CD4-positive, alpha-beta T cell treated with Interleukin-6 at 100 ng/mL for 8 hours (primary cell): ENCODE measurements at places on chromosomes 1 and 21.

DNA sequence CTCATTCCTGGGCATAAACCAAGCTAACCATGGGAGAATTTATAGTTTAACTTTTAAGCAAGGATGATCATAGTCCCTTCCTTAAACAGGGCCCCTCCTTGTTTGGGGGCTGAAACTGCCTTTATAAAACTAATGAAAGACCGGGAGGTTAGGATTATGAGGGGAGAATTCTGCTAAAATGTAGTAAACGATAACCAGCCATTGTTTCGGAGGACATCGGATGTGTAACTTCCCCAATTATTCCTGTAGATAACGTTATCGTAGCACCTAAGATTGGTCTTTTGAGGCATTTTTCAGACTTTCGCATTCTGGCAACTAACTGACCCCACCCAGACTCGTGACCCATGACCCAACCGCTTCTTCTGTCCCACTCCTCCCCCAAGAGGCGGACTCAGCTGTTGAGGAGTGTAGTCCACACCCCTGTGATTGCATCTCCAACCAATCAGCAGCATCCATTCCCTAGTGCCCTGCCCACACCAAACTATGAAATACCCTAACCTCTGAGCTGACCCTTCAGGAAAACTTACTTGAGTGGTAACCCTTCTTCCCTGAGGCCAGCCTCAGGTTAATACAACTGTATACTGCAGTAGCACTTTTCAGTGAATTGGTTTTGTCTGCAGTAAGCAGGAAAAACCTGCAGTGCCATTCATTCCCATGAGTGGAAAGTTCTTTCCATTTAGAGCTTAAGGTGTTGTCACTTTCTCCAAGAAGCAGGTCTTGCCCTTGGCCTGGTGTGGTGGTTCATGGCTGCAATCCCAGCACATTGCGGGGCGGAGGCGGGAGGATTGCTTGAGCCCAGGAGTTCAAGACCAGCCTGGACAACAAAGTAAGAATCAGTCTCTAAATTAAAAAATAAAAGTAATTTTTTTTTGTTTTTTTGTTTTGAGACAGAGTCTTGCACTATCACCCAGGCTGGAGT is 823 bp upstream of the SYF2 start:
- DNase-seq = peak; percentile 65

DNA sequence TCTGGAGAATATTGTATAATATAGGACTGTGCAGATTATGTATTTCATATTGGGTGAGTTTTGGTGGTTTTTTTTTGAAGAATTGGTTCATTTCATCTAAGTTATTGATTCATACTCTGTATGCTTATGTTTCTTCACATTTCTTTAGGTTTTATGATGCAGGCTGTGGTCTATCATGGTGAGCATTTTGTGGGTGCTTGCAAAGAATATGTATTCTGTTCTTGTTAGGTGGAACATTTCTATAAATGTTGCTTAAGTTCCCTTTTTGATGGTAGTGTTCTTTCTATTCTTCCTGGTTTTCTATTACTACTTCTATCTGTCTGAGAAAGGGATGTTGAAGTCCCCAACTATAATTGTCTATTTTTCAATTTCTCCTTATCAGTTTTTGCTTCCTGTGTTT is 42.6 kb downstream of the PKN2 start:
- no peak for DNase-seq

GRCh38 chr1:182248721-182249120 is 142.9 kb downstream of the GLUL start:
- DNase-seq = no peak

DNA sequence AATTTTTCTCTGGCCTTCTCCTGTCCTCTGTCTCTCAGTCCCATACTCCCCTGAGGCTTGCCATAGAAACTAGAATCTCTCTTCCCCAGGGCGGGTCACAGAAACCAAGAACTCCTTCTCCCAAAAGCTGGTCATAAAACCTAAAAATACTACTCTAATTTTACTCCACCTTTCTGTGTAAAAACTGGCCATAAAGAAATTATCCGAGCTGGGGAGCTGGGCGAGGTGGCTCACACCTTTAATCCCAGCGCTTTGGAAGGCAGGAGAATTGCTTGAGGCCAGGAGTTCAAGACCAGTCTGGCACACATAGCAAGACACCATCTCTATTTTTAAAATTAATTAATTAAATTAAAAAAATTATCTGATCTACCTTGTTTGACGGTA is 3.0 kb downstream of the ALG14 start:
- no peak for DNase-seq

GRCh38 chr1:79694241-79694640 is 687.7 kb upstream of the ADGRL4 start:
- no peak for DNase-seq

GRCh38 chr1:201772178-201772577 is 56.8 kb upstream of the IPO9 start:
- DNase-seq = no peak

DNA sequence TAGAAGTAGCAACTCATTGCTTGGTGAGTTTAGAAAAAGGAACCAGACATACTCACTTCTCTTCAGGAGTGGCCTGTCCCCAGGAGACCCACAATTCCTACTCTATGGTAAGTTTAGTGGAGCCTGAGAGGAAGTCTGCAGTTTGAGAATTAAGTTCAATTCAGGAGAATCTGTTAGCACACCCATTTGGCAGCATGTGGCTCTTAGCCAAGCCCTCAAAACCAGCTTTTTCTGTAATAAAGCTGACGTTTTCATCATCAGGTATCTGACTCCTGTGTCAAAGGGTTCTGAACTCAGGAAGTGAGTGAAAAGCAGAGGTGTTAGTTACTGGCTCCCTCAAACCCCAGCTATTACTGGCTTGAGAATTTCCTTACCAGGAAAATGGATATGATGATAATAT is 20.4 kb upstream of the RGS16 start:
- DNase-seq = no peak

GRCh38 chr1:59288046-59288445 is 8.8 kb upstream of the FGGY start:
- no peak for DNase-seq

DNA sequence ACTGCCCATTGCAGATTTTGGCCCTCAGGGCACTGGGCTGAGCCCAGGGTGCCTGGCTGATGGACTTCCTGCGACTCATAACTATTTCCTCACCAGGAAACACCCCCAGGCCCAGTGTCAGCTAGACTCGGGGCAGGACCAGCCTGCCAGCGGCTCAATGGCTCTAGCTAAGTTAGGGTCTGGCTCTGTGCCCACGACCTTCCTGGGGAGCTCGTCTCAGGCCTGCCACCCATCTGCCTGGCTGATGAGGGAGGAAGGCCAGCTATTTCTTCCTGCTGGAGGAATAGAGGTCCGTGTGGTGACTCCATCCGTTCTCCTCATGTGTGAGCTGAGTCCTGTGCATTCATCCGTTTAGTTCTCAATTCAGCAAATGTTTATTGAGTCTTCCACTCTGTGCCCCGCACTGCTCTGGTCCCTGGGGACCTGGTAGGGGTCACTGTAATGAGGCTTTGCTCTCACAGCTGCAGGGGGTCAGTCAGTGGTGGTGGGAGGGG is 44.5 kb downstream of the KIRREL1 start:
- no peak for DNase-seq
